ENCODE measurements at places on chromosomes 13 and 19.

- DNase-seq = no peak
Measured at GRCh38 chr19:44927746-44928145, 13.3 kb downstream of the APOC1 start.

DNA sequence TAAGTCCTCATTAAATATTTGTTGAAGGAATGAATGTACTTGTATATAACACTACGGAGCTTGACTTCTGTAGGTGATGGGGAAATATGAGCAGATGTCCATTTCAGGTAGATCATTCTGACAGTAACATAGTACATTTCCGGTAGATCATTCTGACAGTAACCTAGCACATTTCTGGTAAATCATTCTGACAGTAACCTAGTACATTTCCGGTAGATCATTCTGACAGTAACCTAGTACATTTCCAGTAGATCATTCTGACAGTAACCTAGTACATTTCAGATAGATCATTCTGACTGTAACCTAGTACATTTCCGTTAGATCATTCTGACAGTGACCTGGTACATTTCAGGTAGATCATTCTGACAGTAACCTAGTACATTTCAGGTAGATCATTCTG lies 2.5 kb downstream of the PHF11 start:
- DNase-seq = no peak

- DNase-seq = no peak
Measured at GRCh38 chr13:94168783-94169453, 310.6 kb downstream of the DCT start.

GRCh38 chr13:72537395-72537780 lies 190.0 kb downstream of the MZT1 start:
- no peak for DNase-seq

- no peak for DNase-seq
Measured at GRCh38 chr13:94233401-94233800, 246.1 kb downstream of the DCT start.

GRCh38 chr13:103036268-103036667 lies 29.9 kb downstream of the SLC10A2 start:
- DNase-seq = no peak

- DNase-seq = no peak
Measured at GRCh38 chr19:9724157-9724556, 44.4 kb downstream of the ZNF846 start.

Data from NCI-H1417 (cell line).